Activated B cell treated with CpG ODN at 0.5 μM for 24 hours (primary cell): ENCODE measurements at places on chromosomes 7 and 10. TPM values are rescaled to one million over a fixed set of nuclear protein-coding genes. Genes with fewer than 3 reads are reported as not detected.

Gene MYH16
- total RNA-seq: not detected in 2 replicates

Gene RNF32
- total RNA-seq: 1.0 and 2.9 TPM in 2 replicates

Gene PVRIG
- 17.1 and 20.0 TPM in 2 replicates for total RNA-seq

Gene FGFR2
- not detected in 2 replicates for total RNA-seq

Gene PDE6C
- total RNA-seq: not detected in 2 replicates
